NCI-H187 (cell line): ENCODE measurements at places on chromosomes 16 and 17.

DNA sequence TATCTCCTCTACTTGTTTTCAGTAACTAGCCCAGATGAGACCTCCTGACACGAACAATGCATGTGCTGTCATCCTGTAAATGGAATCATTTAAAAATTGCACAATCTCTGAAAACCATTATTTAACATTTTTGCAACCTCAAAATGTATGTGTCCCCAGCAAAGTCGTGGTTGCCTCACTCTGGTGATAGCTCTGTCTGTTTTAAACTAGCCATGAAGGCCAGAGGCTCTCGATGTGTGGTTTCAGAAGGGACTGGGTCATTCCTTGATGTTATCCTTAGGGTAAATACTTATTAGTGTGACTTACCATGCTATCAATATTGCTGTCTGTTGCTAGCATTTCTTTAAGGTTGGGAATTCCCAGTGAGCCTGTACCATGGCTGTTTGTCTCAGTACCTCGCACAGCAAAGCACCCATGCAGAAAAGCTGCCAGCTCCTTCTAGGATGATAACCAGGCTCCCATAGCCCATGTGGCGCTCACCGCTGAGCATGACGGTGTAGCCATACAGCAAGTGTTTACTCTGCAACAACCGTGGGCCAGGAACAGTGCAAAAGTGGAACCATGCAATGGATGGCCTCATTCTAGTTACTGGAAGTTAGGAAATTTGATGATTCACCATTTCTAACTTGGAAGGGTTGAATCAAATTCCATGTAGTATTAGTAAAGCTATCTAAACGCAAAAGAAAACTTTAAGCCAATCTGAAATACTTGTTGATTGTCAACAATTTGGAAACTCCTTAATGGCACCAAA lies 2.9 kb upstream of the PGS1 start:
- DNase-seq: no peak

- DNase-seq: no peak
Measured at GRCh38 chr17:10741416-10742135, 11.8 kb upstream of the TMEM220 start.

GRCh38 chr17:71337938-71338337 lies 782.9 kb upstream of the SOX9 start:
- DNase-seq: no peak

DNA sequence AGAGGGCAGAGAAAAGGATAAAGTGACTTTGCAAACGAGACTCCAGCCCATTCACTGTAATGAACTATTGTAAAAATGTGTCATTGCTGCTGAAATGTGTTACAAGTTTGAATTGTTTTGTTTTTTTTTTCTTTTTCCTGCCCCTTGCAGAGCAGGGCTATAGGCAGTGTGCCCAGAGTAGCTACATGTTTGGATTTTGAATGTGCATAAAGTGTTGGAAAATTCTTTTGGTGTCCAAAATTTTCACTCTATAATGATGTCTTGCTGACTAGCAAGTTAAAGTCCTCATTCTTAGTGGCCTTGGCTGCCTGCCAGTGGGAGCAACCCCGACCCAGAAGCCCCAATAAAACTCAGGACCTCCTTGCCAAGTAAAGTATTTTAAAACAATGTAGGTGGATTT lies 66.5 kb downstream of the IGF2BP1 start:
- no peak for DNase-seq

DNA sequence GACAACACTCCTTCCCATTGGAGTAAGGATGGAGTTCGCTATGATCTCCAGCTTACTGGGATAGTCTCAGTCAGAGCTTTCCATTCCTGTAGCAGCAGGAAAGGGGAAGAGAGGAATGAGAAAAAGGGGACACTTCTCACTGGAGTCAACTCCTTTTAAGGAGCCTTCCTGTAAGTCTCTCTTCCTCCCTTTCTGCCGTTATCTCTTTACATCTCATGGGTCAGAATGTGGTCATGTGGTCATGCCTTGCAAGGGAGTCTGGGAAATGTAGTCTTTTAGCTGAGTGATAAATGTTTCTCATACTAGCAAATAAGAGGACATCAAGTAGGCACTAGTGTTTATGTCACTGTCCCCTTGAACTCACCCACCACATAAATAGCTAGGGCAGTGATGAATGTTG lies 227.3 kb downstream of the HAPSTR1 start:
- no peak for DNase-seq
